ENCODE measurements at places on chromosomes 5 and 9.

- peak; percentile 12 for DNase-seq
Observed at GRCh38 chr5:136082390-136083193, 50.1 kb upstream of the SMAD5 start.

- DNase-seq, result peak; percentile 68
Observed at GRCh38 chr9:38371495-38371894, 21.0 kb upstream of the ALDH1B1 start.

- DNase-seq, result no peak
Observed at GRCh38 chr9:78303377-78304062, 6.6 kb downstream of the PSAT1 start.

GRCh38 chr5:165015547-165015946 lies 1510.1 kb downstream of the MAT2B start:
- no peak for DNase-seq

- DNase-seq, result no peak
Observed at GRCh38 chr5:81853030-81853357, 102.1 kb upstream of the SSBP2 start.

GRCh38 chr5:165607026-165607425 lies 2101.6 kb downstream of the MAT2B start:
- no peak for DNase-seq

DNA sequence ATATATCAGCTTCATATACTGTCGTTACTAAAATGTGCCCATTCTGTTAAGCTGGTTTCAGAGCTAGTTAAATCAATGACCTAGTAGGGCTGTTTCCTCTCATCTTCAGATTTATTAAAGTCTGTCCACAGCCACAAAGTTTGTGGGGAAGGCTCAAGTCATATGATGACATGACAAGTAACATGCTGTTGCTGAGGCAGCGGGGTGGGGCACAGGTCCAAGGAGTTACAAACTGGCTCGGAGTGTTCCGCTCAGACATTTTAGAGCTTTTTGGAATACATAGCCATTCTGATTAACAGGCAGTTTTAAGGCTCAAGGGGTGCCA lies 2.7 kb upstream of the ANP32B start:
- no peak for DNase-seq

- DNase-seq, result no peak
Observed at GRCh38 chr5:78065663-78066062, 228.8 kb downstream of the AP3B1 start.

- DNase-seq, result no peak
Observed at GRCh38 chr9:90844326-90844725, 42.7 kb downstream of the SYK start.

DNA sequence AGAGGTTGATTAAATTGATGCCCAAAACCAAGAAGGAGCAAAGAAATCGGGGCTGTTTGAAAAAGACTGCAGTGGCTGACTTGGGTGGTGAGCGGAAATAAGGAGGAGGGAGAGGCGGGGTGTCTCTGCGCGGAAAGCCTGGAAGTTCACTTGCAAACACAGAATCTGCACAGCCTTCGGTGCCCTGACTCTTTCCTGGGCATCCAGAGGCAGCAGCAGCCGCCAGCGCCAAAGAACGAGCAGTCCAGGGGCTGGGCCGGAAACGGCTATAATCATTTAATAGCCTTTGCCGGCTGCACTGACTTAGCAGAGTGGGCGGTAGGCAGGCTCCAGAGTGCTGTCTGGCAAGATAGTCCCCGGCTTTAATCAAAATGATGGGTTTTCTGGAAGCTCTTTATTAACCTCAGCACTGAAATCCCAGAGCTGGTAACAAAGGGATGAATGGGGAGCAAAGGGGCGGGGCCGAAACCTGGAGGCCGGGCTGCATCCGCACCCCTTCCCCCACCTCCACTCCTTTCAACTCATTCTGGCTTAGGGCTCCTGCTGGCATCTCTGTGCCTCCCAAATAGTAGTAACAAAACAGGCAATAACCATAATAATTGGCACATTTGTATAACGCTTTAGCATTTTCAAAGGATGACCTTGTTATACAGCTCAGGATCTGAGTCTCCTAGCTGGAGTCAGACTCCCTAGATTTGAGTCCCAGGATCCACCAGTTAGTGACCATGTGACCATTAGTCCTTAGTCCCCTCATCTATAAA lies 35.7 kb downstream of the PCDHAC2 start:
- DNase-seq, result peak; percentile 40

GRCh38 chr5:137405393-137405792 lies 93.7 kb downstream of the SPOCK1 start:
- no peak for DNase-seq

DNA sequence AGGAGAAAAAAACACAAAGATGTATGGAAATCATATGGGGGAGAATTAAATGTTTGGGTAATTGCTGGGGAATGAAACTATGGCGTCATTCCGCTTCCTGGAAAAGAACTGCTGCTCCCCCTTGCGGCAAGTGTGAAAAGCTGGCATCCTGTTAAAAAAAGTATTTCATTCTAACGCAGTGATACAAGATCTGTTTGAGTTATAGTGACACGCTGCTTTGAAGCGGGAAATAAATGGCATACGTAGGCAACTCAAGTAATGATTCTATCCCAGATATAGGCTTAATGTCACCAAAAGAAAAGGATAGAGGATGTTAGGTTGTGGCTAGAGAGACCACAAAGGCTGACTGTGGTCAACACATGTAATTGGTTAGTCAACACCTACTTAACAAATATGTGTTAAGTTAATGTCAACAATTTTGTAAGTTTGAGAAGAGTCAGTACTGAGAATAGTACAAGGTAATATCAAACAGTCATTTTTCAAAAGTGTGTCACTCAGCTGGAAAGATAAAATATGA lies 70.2 kb upstream of the ALDH1A1 start:
- DNase-seq, result peak; percentile 41

DNA sequence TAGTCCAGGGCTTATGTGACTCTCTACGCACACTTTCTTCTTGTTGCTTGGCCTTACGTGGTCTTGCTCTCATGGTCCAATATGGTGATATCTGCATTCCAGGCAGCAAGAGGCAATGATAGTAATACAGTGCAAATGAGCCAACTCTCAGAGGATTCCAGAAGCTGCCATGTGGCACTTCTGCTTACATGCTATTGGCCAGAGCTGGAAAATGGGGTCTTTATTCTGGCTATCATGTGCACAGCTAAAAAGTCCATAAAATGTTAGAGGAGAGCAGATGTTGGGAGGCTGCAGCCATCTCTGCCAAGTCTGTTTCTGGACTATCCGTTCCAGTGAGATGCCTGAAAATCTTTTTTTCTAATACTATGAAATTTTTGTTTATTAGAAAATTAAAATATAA lies 2.9 kb upstream of the SEPTIN8 start:
- DNase-seq, result no peak

- no peak for DNase-seq
Observed at GRCh38 chr5:170152767-170153166, 47.1 kb downstream of the FOXI1 start.

DNA sequence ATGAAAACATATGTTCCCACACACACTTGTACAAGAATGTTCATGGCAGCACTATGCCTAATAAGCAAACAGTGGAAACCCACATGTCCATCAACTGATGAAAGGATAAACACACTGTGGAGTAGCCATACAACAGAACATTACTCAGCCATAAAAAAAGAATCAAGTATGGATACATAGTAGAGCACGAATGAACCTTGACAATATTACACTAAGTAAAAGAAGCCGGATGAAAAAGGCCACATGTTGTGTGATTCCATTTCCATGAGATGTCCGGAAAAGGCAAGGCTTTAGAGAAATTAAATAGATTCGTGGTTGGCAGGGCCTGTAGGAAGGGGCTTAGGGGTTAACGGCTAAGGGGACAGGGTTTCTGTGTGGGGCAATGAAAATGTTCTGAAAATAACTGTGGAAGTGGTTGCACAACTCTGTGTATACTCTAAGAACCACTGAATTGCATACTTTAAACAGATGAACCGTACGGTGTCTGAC lies 51.4 kb downstream of the COL23A1 start:
- DNase-seq, result no peak

GRCh38 chr5:14342306-14342705 lies 199.2 kb downstream of the TRIO start:
- no peak for DNase-seq
